IMR-90 (cell line): ENCODE measurements at places on chromosomes 7 and 10.

GRCh38 chr7:25727446-25727845, 424.6 kb upstream of the NFE2L3 start:
- no peak for DNase-seq
- no peaks in the 10 kb centered on the region for H3K36me3 ChIP-seq
- no peak overlapping the region for H3K4me3 ChIP-seq
- H3K27ac ChIP-seq = no peak overlapping the region

- no peaks in the 10 kb centered on the region for H3K36me3 ChIP-seq
- no peak for DNase-seq
- H3K4me3 ChIP-seq = no peak overlapping the region
- no peaks in the 10 kb centered on the region for H3K27me3 ChIP-seq
- H3K4me1 ChIP-seq = peaks cover 4% of the 10 kb centered on the region; the same call in 1 of the 2 replicates
Observed at GRCh38 chr7:3943779-3944520, 642.9 kb downstream of the SDK1 start.

- 0 out of 2 replicates have a peak, but pooled peaks cover 4% of the 10 kb centered on the region for H3K36me3 ChIP-seq
- H3K4me3 ChIP-seq = no peak overlapping the region
- H3K4me1 ChIP-seq = no peaks in the 10 kb centered on the region
- DNase-seq = no peak
Observed at GRCh38 chr7:23207884-23208283, 26.0 kb downstream of the NUP42 start.

DNA sequence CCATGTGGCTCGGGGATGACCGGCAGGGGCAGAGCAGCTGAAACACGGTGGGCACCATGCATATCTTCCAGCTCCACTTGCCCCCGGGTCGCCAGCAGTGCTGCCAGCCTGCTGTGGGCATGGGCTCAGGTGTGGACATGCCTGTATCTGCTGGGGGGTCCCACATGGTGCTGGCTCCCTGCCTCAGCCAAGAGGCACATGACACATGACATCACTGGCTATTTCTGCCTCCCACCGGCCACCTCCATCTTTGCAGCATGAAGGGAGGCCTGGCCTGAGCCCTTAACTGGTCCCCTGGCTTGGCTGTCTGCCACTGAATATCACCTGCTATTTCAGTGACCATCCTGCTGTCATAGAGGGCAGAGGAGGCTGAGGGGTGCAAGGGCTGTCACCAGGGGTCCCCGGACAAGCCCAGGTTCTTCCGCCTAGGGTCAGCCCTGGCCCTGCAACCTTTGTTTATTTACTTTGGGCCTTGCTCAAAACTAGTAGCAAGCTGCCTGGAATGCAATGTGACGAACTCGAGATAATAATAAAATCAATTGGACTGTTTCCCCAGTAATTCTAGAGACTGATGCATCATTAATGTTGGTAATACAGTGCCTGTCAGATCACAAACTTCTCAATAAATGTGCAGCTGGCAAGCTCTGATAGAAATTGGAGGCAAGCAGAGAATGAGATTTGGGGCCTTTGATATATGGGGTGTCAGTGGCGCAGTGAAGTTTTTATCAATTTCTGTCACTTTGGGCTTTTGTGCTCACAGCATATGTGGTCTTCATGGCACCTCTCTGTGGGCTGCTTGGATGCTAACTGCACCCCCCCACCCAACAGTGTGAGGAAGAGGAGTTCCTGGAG, 28.5 kb downstream of the ZMIZ1 start:
- no peak overlapping the region for H3K4me3 ChIP-seq
- peaks cover 73% of the 10 kb centered on the region for H3K4me1 ChIP-seq
- peaks cover 6% of the 10 kb centered on the region; the same call in 1 of the 2 replicates for H3K36me3 ChIP-seq
- H3K27ac ChIP-seq = no peak overlapping the region; the same call in 1 of the 2 replicates
- peak; percentile 74 for DNase-seq
- no peaks in the 10 kb centered on the region for H3K27me3 ChIP-seq

DNA sequence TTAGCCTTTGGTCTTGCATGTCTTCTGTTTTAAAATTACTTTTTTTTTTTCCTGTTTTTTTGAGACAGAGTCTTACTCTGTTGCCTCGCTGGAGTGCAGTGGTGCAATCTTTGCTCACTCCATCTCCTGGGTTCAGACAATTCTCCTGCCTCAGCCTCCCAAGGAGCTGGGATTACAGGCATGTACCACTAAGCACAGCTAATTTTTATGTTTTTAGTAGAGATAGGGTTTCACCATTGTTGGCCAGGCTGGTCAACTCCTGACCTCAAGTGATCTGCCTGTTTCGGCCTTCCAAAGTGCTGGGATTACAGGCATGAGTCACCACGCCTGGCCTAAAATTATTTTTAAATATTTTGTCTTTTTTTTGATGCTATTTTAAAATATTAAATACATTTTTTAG, 38.5 kb downstream of the MLLT10 start:
- H3K27me3 ChIP-seq = no peaks in the 10 kb centered on the region
- H3K4me1 ChIP-seq = peaks cover 2% of the 10 kb centered on the region; the same call in 1 of the 2 replicates
- H3K36me3 ChIP-seq = peaks cover 6% of the 10 kb centered on the region; the same call in 1 of the 2 replicates
- H3K4me3 ChIP-seq = no peak overlapping the region
- H3K27ac ChIP-seq = no peak overlapping the region

DNA sequence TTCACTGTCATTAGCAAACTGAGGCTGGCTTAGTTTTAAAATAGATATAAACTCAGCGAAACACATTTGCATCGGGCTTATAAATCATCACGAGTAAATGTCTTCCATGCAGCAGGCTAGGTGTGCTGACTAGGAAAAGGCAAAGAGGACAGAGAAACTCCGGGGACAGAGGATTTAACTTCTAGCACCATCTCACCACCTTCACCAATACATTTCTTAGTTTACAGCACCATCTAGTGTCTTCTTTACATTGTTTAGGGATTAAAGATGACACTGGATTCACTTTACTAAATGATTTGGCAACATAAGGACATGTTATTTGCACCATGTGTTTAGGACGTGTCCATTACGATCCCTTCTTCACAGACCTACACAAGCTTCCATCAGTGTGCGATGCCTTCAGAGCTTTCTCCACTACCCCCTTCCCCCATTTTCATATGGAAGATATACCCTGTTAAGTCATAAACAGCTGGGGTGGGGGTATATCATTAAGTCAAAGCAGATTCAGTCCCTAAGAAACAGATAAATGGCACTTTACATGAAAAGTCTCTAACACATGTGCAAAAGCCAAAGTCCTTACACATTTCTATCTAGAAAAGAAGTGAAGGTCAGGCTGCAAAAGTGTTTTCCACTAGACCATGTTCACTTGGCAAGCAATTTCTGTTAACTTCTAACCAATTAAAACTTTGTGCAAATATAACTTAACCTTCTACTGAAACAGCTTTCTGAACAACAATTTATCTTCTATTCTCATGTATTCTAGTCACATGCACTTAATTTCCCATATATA, 103.3 kb downstream of the GRB10 start:
- H3K36me3 ChIP-seq = peaks cover under 1% of the 10 kb centered on the region
- DNase-seq = peak; percentile 43
- no peaks in the 10 kb centered on the region for H3K27me3 ChIP-seq
- H3K4me1 ChIP-seq = peaks cover 3% of the 10 kb centered on the region; the same call in 1 of the 2 replicates
- no peak overlapping the region for H3K4me3 ChIP-seq

DNA sequence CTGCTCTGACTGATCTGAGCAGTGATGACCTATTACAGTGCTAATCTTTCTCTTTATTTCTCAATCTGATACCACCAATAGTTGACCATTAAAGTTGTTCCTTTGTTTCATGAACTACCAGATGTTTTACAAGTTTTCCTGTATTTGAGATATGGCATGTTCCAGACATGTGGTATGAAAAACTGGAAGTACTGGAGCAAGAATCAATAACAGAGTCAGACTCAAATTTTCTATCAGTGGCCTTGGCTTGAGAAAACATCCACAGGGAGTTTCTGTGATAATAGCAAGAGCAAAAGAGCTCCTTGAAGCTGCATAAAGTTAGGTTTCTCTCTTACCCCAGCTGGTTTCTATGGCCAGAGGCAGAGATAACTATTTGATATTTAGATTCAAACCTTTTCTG, 469.0 kb upstream of the STEAP1 start:
- H3K27me3 ChIP-seq = no peaks in the 10 kb centered on the region
- no peak overlapping the region for H3K4me3 ChIP-seq
- no peaks in the 10 kb centered on the region for H3K4me1 ChIP-seq
- no peaks in the 10 kb centered on the region for H3K36me3 ChIP-seq
- no peak for DNase-seq

DNA sequence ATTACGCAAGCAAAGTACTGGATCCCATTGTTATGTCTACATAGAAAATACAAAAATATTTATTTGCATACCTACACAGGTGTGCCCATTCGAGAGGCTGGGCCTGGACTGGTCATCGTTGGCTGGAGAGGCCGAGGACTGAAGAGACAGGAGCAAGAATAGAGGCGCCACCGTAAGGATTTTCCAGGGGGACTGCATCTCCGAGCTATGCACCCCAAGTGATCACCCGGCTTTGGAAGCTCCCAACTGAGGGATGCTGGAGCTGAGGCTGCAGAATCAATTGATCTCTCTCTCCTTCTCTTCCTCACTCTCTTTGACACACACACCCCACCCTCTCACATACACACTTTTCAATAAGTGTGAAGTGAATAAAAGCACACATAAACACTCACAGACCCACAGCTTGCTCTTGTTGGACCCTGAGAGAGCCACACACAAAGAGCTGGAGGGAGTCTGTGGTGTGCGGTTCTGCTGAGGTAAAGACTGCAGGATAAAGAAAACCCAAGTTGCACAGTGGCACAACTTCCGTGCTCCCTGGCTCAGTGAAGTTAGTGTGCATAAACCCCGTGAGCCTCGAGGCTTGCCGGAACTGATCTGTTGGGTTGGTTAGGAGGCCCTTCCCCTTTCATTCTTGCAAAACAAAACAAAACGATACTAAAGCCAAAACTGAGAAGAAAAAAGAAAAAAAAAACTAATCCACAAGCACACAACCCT, at the start of gene AOAH:
Gene AOAH, minus strand, starts transcription at position 544 of the 714 bp plus-strand sequence. Its CDS starts 346 bp downstream, at position 198.
- H3K27ac ChIP-seq = no peak within 1 kb of the TSS
- H3K4me3 ChIP-seq = no peak within 1 kb of the TSS
- H3K27me3 ChIP-seq = no peaks in the 10 kb centered on the region

DNA sequence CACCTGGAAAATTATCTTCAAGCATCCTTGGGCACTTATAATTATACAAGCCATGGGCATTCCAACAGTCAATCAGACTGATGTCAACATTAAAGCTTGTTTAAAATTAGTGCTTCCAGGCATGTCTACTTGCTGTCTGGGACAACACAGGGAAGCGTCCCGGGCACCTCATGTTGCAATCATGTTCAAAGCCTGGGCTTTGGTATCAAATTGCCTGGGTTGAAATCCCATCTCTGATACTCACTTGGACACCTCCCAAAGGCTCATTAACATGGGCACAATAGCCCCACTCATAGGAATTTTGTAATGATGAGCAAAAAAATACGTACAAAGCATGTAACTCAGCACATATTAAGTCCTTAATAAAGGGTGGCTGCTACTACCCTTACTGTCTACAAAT, 14.4 kb downstream of the AIFM2 start:
- H3K27ac ChIP-seq = no peak overlapping the region
- H3K36me3 ChIP-seq = peaks cover 52% of the 10 kb centered on the region
- no peak for DNase-seq
- H3K4me1 ChIP-seq = no peaks in the 10 kb centered on the region
- no peak overlapping the region for H3K4me3 ChIP-seq
- no peaks in the 10 kb centered on the region for H3K27me3 ChIP-seq
